Stimulated activated memory B cell treated with anti-CD40 and anti-IgM and Interleukin-4, amounts not matched to agents 10 μg/mL and 1 μg/mL and 100 μg/mL, for 72 hours (primary cell): ENCODE measurements at places on chromosomes 1 and 21.
A peak's percentile ranks its signal among the peaks of the same experiment; 100 is the strongest.

- ATAC-seq: no peak
- H3K4me1 ChIP-seq: no peaks in the 10 kb centered on the region
- no peak overlapping the region for H3K27ac ChIP-seq
- H3K4me3 ChIP-seq: no peak overlapping the region
- H3K36me3 ChIP-seq: no peaks in the 10 kb centered on the region
Measured at GRCh38 chr1:16046842-16047241, 3.3 kb downstream of the CLCNKB start.

- ATAC-seq: no peak
- peaks cover 67% of the 10 kb centered on the region for H3K27me3 ChIP-seq
- H3K36me3 ChIP-seq: no peaks in the 10 kb centered on the region
- H3K4me3 ChIP-seq: no peak overlapping the region
Measured at GRCh38 chr1:192629612-192630011, 6.3 kb upstream of the RGS13 start.

DNA sequence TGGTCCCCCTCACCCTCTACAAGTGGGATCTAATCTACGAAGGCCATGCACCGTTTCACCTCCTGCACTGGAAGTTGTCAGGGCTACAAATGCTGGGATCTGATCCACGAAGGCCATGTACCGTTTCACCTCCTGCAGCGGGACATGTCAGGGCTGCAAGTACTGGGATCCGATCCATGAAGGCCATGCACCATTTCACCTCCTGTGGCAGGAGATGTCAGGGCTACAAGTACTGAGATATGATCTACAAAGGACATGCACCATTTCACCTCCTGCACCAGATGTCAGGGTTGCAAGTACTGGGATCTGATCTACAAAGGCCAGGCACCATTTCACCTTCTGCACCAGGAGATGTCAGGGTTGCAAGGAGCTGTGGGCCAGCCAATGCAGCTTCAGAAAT, 7.0 kb downstream of the ALDH4A1 start:
- no peaks in the 10 kb centered on the region for H3K27me3 ChIP-seq
- no peak overlapping the region for H3K4me3 ChIP-seq
- H3K27ac ChIP-seq: no peak overlapping the region
- no peaks in the 10 kb centered on the region for H3K36me3 ChIP-seq

DNA sequence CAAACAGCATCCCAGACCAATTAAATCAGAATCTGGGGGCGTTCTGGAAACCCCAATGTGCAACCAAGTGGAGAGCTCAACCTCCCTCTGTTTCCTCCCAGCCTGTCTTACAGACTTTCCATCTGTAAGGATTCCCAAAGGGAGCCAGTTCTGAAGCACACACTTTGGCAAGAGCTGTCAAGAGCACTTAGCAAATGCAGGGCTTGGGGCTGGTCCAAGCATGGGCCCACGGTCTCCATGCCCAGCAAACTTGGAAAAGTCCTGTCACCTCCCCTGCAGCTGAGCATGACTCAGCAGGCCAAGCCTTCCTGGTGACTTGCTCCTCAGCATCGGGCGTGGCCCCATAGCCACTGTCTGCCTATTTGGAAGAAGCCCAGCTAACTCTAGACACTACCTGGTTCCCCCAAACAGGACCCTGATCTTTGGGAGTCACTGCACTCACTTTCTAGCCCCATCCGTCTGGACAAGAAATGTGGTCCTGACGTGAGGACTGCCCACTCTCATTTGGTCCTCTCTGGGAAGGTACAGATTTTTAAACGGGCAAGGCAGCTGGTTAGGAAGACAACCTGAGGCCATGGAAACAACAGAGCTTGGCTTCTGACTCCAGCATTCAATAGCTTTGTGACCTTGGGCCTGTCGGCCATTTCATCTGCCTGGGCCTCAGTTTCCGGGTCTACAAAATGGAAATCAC, 16.9 kb downstream of the SLC2A1 start:
- H3K27ac ChIP-seq: peak overlapping the region; percentile 97
- no peak for ATAC-seq
- H3K4me1 ChIP-seq: peaks cover 98% of the 10 kb centered on the region
- no peak overlapping the region for H3K4me3 ChIP-seq
- peaks cover 69% of the 10 kb centered on the region for H3K36me3 ChIP-seq

DNA sequence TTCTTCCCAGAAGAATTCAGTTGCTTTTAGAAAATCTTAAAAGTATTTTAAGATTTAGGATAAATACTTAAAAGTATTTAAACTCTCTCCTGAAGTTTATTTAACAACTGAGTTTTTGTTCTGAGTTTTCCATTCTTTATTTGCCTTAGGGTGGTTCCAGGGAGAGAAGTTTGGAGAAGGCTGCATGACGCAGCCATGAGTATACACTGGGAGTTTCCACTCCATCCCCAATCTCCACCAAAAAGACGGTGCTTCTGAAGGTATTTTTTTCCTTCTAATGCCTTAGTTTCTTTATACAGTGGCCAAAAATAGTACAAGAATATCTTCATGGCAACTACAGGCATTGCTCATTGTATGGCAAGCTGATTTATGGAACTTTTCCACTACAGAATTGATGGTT, 122.7 kb downstream of the ST6GALNAC5 start:
- no peak overlapping the region for H3K27ac ChIP-seq
- no peaks in the 10 kb centered on the region for H3K36me3 ChIP-seq
- H3K4me1 ChIP-seq: no peaks in the 10 kb centered on the region
- no peaks in the 10 kb centered on the region for H3K27me3 ChIP-seq
- ATAC-seq: no peak

GRCh38 chr1:89900791-89901708, 80.2 kb downstream of the LRRC8D start:
- peaks cover 36% of the 10 kb centered on the region for H3K36me3 ChIP-seq
- H3K4me3 ChIP-seq: no peak overlapping the region
- H3K4me1 ChIP-seq: peaks cover 43% of the 10 kb centered on the region
- H3K27ac ChIP-seq: no peak overlapping the region
- no peak for ATAC-seq

DNA sequence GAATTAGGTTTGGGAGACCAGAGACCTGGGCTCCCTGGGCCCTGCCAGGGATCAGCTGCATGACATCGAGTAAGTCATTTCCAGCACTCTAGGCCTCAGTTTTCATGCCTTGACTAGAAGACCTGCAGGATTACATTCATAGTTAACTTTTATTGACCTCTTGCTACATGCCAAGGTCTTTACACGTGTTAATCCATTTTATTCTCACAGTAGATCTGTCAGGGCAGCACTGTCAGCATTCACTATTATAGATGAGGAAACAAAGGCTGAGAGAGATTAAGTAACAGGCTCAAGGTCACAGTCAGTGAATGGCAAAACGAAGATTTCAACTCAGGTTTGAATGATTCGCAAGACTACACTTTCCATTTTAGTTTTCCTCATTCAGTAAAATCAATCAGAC, 37.0 kb downstream of the PGM1 start:
- ATAC-seq: no peak
- no peaks in the 10 kb centered on the region for H3K4me1 ChIP-seq
- no peaks in the 10 kb centered on the region for H3K27me3 ChIP-seq
- H3K4me3 ChIP-seq: no peak overlapping the region

DNA sequence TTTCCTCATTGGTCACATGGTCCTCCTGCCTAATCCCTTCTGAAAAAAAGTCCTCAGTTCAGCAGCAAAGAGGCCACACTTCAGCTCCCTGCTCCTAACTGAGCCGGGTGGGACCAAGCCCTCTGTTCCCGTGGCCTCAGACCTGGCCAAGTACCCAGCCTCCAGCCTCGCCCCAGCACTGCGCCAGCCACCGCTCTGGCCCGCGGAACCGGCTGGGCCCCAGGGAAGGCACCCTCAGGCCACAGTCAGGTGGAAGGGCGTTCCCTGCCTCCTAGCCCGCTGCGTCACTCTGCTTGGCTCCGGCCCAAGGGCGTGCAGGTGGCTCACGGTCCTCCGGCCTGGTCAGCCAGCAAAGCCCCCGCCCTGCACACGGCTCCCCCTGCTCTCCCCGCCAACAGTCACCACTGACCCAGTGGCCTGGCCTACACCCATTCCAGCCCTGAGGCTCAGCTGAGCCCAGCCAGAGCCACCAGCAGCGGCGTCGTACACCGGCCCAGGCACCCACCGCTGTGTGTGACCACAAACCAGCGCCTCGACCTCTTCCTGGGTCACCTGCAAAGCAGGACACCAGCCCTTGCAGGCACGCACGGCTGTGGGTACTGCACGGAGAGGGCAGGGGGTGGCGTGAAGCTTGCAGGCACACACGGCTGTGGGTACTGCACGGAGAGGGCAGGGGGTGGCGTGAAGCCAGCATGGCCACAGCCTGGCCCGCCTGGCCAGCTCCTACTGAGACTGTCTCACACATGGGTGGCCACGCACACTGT, 19.4 kb downstream of the NADK start:
- no peaks in the 10 kb centered on the region for H3K27me3 ChIP-seq
- ATAC-seq: no peak
- peaks cover 69% of the 10 kb centered on the region for H3K36me3 ChIP-seq
- peaks cover 19% of the 10 kb centered on the region for H3K4me1 ChIP-seq
- no peak overlapping the region for H3K4me3 ChIP-seq
- H3K27ac ChIP-seq: no peak overlapping the region
